Activated T-helper 1 cell treated with Interleukin-2 at 50 U/mL for 16 hours (primary cell): ENCODE measurements at places on chromosomes 13 and 19.

DNA sequence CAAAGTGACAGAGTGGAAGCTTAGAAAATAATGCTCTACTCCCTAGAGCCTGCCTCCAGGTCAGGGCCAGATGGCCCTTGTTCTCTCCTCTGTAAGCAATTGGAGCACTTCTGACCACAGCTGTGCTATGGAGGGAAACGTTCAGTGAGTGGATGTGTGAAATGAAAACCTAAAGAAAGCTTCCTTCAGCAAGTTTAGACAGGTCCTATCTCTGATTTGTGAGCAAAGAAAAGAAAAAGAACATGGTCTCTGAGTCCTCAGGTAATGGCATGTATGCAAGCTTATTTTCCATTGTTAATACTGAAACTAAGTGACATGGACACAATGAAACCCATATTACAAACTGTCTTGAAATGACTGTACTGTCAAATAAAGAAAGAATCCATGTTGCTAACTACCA lies 1486.8 kb downstream of the EFNB2 start:
- no peak for DNase-seq

GRCh38 chr13:112576191-112576590 lies 11.8 kb downstream of the TUBGCP3 start:
- DNase-seq = no peak

DNA sequence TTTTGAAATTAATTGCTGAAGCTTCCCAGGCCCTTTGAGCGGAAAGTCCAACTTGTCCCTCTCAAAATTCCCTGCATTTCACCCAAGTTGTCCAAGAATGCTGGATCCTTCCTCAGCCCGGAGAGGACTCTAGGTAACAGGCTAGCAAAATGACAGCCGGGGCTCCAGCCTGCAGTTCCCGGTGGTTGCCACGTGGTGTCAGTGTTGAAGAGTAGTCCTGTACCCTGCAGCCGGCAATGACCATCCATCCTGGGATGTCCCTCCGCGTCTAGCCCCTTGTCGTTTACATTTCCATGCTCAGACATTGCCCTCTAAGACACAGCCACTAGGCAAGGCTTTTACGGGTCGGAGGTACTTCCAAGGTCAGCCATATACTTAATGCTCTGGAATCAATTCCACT lies 31.4 kb upstream of the MTIF3 start:
- no peak for DNase-seq

- no peak for DNase-seq
These were observed 62.5 kb downstream of the CDADC1 start for GRCh38 chr13:49310251-49310650.

DNA sequence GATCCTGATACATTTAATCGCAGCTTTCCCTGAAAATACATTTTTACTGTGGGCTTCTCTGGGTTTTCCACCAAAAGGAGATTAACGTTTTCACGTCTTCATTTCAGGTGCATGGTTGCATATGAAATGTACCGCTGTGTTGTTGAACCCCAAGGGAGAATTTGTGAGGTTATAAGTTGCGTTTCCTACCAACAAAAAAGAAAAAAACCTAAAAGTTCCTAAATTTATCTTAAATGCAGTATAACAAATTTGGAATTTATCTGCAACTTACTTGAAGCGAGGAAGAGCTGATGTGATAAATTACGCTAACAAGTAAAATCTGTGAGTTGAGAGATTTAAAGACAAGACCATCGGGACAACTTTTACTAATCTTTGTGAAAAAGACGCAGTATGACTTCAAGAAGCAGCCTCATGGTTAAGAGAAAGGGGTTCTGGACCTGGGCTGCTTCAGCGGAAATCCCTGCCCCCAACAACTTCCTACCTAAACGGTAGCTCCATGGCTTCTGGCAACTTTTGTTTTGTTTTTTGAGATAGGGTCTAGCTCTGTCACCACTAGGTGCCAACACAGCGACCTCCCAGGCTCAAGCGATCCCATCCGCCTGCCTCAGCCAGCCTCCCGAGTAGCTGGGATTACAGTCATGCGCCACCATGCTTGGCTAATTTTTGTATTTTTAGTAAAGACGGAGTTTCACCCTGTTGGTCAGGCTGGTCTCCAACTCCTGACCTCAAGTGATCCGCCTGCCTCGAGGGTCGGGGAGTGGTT lies 958 bp upstream of the OBI1 start:
- DNase-seq = no peak

GRCh38 chr13:98371516-98372023 lies 194.5 kb upstream of the RNF113B start:
- no peak for DNase-seq

DNA sequence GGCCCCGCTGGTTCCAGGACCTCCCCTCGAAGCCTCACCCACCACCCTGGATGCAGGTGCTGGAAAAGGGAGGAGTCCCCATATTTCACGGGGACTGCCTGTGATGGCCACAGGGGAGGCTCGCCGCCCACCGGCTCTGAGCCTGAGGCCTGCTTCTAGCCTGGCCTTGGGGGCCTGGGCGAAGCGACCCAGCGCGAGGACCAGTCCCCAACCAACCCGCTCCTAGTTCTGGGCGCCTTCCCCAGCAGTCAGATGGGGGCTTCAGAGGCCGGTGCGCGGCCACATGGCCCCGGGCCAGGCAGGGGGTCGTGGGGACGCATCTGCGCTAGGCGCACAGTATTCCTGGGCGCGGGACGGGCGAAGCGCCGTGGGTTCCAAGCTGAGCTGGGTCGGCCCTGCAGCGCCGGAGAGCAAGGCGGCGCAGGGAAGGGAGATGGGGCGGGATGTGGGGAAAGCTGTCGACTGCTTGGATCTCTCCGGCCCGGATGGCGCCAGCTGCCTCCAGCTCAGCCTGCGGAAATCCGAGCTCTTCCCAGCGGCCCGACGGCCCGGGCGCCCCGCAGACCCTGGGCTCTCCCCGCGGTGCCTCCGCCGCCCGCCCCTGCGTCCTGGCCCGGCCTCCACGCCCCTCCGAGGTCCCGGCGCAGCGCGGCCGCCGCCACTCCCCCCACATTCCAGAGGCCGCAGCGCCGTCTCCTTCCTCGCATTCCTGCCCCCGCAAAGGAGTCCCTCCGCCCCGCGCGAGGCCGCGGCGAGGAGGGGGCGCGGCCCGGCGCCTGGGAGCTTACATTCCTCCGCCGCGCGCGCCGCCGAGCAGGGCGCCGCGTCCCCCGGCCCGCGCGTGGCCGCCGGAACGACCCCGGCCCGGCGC lies at the start of gene WTIP:
Gene WTIP (plus strand): TSS at position 788 of the 871 bp plus-strand sequence. CDS start 217 bp downstream, outside the sequence.
- no peak for DNase-seq

GRCh38 chr19:31408460-31409124 lies 59.4 kb upstream of the TSHZ3 start:
- no peak for DNase-seq
